Hematopoietic multipotent progenitor cell treated with erythropoietin and hydrocortisone succinate and interleukin-3 and kit ligand, for 8 days (in vitro differentiated cells): ENCODE measurements at places on chromosomes 2 and 18.

DNA sequence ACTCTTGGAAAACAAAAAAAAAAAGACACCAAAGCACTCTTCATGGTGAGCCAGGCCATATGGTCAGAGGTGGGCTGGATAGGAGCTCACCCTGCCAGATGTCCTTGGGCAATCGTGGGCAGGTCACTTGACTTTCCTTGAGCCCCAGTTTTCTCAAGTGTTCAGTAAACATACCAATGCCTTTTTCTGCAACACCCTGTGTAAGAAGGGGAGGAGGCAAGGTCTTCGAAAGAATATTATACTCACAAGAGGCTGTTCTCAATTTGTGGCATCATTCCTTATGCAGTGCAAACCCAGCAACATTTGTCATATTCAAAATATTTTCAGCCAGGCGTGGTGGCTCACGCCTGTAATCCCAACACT, 22.9 kb upstream of the TMEM87B start:
- DNase-seq: no peak

- no peak for DNase-seq
These were observed 60.4 kb upstream of the TANC1 start for GRCh38 chr2:158907926-158908456.

DNA sequence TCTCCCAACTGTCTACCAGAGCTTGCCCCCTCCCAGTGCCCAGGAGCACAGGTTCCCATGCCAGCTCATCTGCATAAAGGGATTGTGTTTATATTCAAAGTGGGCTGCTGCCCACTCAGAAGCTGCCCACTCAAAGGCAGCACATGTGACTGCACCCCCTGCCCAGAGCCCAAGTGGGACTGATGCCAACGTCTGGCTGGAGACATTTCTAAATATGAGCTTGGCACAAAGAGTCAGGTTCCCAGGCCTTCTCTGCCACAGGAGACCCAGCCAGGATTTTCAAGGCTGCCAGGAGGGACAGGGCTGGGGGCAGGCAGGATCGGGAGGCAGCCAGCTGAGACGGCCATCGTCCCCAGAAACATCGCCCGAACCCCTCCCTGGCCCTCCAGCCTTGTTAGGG, 67.1 kb downstream of the ZBTB7C start:
- no peak for DNase-seq

GRCh38 chr2:21944536-21944935, 820.8 kb downstream of the TDRD15 start:
- DNase-seq: no peak

- no peak for DNase-seq
These were observed 101.9 kb downstream of the ACTR2 start for GRCh38 chr2:65329525-65329924.

DNA sequence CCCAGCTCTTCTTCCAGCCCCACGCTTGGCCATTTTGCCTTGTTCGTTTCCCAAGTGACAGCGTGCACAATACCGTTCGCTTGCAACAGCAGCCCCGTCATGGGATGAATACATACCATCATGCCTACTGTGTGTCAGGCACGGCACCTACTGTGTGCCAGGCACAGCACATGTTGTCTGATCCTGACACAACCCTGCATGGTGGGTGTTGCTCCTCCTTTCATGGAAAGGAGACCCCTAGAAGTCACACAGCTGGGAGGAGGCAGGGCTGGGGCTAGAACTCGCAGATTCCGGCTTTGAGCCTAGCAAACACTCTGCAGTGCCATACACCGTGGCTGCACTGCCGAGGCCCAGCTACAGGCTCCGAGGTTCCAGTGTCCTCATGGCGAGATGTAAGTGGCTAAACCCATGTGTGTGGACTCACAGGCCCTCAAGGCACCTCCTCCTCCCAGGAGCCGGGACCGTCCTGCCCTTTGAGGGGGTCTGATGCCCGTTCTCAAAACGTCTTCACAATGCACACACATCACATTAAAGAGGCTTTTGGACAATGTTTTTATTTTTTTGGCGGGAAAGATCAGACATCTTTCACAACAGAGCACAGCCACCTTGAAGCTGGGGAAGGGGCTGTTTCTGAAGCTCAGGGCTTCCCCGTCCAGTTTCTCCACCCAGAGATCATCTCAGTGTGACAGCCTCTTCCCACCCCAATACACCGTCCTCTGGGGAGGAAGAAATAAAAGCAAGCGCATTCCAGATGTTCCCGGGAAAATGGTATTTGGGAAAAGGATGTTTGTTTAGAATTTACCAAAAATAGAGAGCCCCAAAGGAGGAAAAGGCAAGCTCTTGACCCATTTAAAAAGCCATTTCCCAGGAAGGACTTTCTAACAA, 64.9 kb downstream of the HS1BP3 start:
- no peak for DNase-seq

- no peak for DNase-seq
These were observed 359.5 kb upstream of the ETAA1 start for GRCh38 chr2:67037655-67038054.
